ENCODE measurements at places on chromosomes 7 and 10. TPM values are rescaled to one million over a fixed set of nuclear protein-coding genes. Genes with fewer than 3 reads are reported as not detected.

The BTBD16 gene
- not detected for total RNA-seq

The ABCA13 gene
- not detected for total RNA-seq

The C10orf143 gene
- 3.0 TPM for total RNA-seq

The PRKCQ gene
- 22.3 TPM for total RNA-seq

DNA sequence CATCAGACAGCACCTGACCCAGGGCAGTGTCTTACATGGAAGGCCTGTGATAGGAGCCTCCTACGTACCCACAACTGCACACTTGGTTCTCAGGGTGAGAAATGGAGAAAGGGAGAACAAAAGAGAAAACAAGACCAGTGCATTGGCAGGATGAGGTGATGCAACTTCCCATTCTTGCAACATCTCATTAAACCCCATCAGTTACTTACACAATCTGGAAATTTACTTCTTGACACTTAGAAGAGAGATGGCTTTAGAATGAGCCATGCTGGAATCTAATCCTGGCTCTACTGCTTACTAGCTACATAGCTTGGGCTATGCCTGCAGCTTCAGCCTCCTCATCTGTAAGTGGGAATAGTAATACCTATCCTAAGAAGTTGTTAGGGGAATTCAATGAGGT is 391.7 kb downstream of the KCNMA1 start:
- DNase-seq, result no peak

DNA sequence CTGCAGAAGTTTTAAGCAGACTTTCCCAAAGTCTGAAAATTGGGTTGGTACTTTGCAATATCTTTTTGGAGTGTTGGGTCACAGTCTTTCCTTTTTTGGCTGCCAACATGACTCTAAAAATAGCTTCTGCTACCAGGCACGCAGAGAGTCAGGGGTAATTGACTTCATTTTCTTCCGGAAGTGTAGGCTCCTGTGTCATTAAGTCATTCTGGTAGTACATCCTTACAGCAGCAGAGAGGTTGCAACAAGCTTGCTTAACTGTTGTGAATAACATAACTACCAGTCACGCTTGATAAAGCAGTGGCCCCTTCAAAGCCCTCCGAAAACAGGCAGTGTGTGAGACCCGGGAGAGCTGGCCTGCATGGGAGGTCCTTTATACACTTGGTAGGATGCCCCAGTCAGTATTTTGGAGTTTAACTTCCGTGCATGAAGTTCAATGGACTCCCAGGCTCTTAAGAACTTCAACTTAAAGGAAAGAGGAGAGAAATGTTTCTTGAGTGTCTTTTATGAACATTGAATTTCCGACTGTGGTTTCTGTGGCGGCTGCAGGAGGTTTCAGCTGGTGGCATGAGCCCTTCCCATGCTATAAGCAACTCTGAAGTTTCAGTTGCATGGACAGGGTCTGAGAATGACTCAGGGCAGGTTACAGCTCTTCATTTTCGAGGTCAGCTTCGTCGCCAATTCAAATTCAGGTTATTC is 310.7 kb downstream of the GALNT17 start:
- no peak for DNase-seq

DNA sequence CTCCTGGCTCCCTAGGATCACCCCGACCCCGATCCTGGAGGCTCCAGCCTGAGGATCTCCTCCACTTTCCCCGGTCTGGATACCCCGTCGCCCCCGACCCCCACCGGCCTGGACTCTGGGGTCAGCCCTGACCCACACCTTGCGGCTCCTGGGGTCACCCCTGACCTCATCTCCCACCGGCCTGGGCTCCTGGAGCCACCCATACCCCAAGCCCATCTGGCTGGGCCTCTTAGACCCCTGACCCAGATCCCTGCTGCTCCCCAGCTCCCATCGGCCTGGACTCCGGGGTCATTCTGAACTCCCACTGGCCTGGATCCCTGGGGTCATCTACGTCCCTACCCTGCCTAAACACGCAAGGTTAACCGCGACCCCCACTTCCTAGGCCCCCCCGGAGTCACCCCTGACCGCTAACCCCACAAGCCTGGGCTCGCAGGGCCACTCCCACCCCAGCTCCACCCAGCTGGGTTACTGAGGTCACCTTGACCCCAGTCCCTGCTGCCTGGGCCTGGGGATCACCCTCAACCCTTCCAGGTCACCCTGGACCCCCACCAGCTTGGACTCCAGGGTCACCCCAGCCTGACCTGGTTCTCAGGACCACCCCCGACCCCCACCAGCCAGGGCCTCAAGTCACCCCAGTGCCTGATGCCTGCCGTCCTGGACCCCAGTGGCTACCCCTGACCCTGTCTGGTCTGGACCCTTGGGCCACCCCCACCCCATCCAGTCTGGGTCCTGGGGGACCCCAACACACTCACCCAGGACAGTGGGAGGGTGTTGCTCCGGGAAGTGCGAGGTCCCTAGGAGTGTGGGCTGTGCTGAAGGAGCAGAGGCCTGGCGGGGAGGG is 1.2 kb downstream of the FOXK1 start:
- peak; percentile 10 for DNase-seq

- no peak for DNase-seq
Observed at GRCh38 chr10:106672517-106673175, 491.9 kb downstream of the SORCS1 start.

DNA sequence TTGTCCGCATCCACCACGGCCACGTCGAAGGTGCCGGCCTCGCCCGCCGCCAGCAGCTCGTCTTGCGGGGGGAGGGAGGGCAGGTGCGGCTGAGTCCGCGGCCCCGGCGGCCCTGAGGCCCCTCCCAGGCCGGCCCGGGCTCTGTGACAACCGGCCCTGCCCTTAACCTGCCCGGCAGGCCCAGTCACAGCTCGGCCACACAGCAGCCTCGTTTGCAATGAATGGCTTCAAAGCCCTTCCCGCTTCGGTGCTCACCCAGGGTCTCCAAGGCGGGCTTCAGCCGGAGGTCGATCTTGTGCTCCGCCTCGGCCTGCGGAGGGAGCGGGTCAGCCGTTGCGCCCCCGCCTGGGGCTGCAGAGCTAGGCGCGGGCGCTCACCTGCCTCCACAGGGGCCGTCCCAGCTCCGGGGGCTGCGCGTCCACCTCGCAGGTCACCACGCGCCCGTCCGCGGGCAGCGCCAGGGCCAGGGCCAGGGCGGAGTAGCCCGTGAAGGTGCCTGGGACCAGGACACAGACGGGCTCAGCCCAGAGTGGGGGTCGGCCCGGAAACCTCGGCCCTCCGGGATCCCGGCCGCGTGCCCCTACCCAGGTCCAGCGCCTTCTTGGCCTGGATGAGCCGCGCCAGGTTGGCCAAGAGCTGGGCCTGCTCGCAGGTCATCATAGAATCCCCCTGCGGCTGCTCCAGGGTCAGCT is 928 bp downstream of the COMTD1 start:
- peak; percentile 17 for DNase-seq

- no peak for DNase-seq
Observed at GRCh38 chr7:125436220-125436619, 506.6 kb upstream of the POT1 start.

GRCh38 chr10:1381339-1381738 is 325.2 kb downstream of the WDR37 start:
- DNase-seq, result no peak

- DNase-seq, result no peak
Observed at GRCh38 chr7:55561690-55562089, 10.6 kb downstream of the VOPP1 start.

DNA sequence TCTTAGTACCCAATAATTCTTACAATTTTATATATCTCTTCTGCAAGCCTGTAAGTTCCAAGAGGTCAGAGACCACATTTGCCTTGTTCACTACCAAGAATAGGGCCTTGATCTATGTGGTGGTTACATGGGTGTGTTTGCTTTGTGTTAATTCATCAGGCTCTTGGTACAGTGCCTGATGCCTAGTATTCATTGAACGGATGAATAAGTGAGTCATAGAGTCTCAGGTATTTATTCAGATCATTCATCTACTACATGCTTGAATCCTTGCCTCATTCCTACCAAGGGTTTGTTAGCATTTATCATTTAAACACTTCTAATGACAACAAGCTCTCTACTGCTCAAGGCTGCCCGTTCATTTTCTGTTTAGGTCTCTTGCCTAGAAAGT is 11.3 kb upstream of the SGPL1 start:
- DNase-seq, result no peak

GRCh38 chr10:133279326-133280226 is 2.9 kb upstream of the ADAM8 start:
- no peak for DNase-seq

DNA sequence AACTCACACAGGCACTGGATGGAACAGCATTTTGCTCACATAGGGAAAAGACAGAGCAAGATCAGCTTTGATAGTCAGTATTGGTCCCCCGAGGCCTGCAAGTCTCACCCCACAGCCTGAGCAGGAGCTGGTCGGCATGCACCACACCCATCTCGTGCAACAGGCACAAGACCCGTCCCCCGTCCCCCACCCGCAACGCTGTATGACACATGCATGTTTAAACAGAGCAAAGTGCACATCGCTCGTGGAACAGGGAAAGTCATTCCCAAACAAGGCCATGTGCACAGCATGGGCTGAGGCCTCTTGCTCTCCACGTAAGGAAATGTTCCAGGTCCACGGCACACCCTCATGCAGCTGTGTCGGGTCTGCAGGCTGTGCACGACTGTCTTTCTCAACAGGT is 527.2 kb downstream of the ACTR3B start:
- DNase-seq, result no peak

DNA sequence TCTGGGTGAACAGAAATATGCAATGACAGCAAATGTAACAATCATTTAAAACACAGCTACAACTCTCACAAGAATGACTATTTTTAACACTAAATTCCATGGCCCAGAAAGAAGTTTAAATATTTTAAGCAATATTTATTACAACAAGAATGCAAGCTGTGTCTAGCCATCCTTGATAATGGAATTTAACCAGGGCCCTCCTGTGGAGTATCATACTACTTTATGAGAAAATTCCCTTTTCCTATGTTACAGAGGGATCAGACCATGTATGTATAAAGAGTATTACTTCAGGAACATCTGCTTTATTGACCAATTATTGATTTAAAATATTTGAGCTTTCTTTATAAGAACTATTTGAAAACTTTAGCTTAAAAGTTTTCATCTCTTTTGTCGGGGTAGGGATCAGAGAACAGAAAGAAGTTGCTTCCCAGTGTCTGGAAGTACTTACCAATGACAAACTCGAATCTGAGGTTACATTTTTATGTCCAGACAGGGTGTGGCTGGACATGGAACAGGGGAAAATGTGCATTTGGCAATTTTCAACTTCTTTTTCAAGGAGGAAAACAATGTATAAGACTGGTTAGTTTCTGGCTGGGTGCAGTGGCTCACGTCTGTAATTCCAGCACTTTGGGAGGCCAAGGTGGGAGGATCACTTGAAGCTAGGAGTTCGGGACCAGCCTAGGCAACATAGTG is 48.3 kb upstream of the NRBF2 start:
- no peak for DNase-seq
